ENCODE measurements at places on chromosomes 13 and 19.

- no peak for DNase-seq
These were observed 29.7 kb upstream of the MIER2 start for GRCh38 chr19:374183-374885.

DNA sequence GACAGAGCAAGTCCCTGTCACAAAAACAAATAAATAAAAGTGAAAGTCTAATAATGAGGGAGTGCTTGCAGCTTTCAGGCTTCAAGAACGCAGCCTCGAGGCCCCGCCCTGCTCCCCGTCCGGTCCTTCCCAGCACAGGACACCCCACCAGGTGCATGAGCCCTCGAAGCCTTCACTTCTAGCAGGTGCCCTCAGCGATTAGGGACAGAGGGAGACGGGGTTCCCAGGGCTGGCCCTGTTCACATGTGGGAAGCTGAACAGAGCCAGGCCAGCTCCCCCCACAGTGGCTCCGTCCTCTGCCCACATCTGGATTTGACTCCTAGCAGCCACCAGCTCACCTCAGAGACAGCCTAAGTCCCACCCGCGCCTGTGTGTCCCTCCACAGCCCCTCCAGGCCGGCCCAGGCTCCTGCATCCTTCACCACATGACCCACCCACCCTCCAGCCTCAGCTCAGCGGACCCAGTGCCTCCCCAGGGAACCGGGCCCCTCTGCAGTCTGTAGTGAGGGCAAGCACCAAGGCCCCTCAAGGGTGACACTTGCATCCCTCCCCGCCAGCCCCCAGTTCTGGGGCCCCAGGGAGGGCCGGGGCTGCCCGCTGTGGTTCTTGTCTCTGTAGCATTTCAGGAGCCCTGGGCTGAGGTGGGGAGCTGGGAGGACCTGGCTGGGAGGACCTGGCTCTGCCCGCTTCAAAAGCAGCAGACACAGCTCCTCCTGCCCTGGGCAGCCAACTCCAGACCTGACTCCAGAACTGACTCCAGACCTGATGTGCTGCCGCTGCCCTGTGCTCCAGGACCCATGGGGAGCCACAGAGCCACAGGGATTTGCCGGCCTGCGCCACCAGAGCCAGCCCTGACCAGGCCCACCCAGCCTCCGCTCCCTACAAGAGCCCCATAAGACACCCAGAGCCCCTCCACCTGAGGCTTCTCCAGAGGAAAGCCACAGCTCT, 27.2 kb downstream of the GPX4 start:
- DNase-seq = peak; percentile 63

DNA sequence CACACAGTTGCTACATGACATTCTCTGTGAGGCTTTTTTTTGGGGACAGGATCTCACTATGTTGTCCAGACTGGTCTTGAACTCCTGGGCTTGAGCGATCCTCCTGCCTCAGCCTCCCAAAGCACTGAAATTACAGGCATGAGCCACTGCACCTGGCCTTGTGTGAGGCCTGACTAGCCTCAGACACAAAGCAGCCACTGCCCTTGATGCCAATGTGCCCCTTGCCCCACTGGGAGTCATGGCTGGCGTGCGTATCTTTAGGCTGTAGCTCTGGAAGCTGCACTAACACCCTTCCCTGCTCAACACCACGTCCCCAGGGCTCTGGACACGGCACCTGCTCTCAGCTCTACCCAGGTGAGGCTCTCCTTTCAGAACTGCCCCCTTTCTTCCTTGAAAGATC, 14.5 kb upstream of the KPTN start:
- no peak for DNase-seq

DNA sequence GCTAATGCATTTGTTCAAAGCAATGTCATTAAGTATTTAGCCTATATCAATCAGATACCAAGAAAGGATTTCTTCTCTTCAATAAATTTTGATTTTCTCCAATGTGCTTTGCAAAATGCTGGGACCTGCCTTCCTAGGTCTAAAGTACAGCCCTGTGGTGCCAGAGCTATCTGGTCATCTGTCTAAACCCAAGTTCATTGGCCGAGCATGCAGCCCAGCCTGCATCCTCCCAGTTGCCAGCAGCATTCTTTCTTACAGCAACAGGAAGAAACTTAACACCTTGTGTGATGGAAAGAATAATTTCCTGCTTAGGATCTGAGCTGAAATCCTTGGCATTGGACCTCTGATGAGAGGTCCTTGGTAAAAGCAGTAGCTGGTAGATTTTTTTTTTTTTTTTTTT, 310.0 kb downstream of the RBM26 start:
- DNase-seq = no peak

DNA sequence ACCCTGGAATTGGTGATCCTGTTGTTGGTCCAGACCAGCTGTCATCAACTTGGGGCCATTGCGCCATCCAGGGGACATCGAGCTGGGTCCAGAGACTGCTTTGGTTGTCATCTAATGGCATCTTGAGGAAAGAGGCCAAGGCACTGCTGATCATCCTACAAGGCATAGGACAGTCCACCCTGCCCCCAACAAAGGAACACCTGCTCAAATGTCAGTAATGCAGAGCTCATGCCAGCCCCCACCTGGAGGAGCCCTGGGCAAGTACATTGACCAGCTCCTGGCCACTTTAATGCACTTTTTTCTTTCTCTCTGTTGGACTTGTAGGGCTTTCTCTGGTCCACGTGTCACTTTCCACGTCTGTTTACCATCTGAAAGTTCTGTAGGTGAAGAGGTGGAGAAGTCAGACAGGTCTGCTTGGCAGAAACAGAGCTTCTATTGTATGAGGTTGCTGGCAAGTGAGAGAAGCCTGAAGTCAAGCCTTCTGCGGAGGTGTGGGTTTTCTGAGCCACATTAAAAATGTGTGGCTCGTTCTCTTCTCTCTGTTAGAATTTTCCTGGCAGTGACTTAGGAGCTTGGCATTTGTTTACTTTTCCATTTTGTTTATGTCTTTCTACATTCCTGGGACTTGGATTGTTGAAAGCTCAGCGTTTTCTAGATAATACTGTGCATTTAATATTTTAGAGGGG, 124.0 kb upstream of the RNF113B start:
- DNase-seq = no peak

DNA sequence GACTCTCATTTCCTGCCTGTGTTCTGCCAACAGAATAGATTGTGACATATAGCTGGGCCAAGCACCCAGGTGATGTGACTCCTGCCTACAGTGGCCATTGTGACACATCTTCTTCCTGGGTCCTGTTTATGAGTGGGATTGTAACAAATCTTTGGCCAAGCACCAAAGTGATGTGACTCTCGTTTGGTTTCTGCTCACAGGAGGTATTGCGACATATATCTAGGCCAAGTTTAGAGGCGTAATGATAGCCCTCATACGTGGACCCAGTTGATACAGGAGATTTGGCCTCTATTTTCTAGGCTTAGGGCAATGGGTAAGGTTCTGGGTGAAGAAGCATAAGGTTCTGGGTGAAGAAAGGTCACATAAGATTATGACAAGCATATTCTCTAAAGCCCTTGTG, 76.2 kb downstream of the ZNF208 start:
- DNase-seq = no peak

DNA sequence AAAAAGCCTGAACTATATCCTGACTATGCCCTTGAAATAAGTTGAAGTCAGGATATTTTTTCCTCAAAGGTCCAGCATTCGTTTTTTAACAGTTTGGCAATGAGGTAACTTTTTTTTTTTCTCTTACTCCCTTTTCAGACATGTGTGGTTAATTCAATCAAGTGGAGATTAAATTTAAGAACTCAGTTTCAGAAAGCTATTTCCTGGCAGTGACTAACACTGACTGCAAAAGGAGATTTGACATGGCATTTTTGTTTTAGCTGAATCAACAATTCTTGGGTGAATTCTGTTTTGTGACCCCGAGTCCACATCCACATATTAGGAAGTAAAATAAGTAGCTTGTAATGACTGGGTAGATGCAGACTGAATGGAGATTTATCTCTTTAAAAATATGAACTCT, 716.4 kb downstream of the PCDH9 start:
- no peak for DNase-seq

DNA sequence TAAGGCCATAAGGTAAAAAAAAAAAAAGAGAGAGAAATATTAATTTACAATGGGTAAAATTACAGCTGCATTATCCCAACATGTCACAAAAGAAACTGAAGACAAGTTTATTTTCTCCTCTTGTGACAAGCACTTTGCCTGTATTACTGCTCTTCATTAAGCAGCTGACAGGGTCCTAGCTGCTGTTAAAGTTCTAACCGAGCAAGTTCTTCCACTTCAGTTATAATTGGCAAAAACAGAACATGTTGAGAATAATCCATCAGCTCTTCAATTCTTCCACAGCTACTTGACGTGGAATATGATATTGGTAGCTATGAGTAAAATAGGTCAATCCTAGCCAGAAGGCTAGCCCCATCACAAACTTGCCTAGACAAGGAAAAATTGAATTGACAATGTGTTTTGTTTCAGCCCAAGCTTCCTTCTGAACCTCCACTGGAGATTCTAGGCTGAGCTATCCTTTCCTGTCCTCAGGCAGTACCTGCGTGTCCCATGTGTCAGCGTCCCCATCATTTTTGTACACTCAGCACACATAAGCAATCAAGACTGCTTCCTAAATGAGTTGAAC, 32.2 kb upstream of the DOCK9 start:
- no peak for DNase-seq

DNA sequence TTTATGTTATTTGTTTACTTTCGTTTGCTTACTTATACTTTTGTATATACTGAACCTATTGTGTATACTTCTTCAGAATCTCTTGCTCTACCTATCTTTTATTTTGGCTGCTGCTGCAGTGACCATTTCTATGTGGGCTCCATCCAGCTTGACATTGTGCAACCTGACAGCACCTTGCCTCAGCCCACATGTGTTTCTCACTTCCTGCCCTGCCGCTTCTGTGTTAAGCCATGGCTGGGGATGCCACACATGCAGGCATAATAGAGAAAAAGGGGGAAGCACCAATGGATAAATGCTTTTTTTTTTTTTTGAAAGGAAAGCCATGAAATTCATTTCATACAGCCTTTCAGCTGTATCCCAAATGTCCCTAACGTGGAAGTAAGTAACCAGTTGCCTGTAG, 147.6 kb downstream of the RBM26 start:
- no peak for DNase-seq

DNA sequence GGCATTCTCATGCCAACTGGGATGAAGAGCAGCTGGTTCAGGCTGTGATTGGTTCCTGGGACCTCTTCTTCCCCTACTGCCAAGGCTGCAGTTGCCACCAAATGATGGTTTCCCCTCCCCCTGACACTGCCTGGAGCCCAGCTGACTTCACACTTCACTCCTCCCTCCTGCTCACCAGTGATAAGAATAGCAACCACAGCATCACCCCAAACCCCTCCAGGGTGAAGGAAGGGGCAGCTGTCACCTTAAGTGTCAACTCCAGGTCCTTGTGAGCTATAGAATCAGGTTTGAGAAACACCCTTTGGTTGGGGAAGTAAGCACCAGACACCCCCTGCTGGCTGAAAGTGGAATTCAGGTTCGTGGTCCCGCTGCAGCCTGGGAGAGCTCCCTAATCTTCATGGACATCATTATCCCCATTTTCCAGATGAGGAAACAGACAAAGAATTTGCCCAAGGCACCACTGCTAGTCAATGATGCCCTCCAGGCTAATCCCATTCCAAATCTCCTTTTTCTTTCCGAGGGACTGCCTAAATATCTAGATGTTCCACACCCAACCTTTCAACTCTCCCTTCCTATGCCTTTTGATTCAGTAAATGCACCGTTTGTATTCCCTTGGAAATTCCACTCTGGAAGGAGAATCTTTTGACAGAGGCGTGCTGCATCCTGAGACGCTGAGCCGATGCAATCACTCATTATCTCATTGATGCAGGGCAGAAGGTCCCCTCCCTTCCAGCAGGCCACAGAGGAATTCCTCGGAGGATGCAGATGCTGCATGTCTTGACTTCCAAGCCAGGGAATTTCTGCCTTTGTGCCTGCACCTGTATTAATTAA, 50.6 kb upstream of the UQCRFS1 start:
- DNase-seq = peak; percentile 54

DNA sequence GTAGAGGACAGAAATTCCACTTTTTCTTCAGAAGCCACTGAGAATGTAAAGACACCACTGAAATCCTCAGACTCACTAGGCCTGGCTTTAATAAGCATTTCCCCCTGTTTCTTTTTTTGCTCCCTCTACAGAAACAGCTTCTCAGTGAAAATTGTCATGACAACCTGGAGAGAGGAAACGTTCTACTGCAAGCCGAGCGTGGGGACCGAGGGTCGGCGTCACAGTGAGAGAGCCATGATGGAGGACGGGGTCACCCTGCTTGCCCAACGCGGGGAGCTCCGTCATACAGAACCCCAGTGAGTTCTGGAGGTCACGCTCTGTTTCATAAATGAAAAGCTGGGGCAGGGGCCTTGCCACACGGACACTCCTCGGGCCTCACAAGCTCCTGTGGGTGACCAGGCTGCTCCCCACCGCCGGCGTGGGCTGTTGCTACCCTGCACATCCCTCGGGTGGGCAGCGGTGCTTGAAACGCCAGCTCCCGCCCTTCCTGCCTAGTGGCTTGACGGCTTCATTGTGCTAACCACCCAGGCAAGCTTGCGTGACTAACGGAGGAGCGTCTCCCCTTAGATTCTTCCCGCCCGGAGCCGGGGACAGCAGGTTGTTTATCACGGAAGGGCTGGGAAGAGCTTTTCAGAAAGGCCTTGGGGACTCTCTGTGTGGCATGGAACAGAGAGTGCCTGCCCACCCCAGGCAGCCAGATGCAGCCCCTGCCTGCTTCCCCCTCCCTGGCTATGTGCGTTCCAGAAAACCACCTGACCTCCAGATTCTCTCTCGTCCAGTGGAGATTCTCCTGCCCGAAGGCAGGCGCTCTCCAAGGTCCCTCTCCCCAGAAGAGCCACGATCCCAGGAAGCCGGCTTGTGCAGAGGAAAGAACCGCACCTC, 153.6 kb downstream of the KATNAL1 start:
- no peak for DNase-seq

DNA sequence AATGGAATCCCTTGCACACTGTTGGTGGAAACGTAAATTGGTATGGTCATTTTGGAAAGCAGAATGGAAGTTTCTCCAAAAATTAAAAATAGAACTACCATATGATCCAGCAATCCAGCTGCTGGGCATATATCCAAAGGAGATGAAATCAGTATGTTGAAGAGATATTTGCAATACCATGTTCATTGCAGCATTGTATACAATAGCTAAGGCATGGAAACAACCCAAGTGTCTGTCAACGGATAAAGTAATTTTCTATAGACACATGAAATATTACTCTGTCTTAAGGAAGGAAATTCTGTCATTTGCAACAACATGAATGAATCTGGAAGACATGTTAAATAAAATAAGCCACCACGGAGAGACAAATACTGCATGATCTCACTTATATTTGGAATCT, 124.7 kb downstream of the GPC5 start:
- no peak for DNase-seq

DNA sequence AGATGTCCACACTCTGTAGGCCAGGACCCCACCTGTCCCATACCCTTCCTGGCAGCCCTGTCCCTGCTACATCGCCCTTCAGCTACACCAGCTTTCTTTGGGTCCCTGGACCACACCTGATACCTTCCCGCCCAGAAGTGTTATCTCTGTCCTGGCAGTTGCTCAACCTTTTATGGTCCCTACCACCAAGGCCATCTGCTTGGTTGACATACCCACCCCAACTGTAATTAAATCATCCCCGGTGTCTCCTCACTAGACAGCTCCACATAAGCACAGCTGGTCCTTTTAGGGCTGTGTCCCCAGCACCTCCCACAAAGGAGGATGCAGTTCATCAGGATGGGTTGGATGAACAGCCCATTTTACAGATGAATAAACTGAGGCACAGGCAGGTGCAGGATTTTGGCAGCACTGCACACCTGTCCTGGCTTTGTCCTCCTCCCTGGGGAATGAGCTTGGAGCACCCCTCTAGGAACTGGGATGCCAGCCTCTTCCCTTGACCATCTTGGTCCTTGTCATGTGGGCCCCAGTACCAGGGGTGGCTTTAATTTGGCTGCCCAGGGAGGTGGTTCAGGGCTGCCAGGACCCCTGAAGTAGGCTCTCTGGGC, 12.9 kb downstream of the NACC1 start:
- no peak for DNase-seq
